IPS-NIHi11 (cell line): ENCODE measurements at places on chromosomes 7 and 10.

- no peak for DNase-seq
Measured at GRCh38 chr10:113169853-113170460, 219.9 kb downstream of the TCF7L2 start.

DNA sequence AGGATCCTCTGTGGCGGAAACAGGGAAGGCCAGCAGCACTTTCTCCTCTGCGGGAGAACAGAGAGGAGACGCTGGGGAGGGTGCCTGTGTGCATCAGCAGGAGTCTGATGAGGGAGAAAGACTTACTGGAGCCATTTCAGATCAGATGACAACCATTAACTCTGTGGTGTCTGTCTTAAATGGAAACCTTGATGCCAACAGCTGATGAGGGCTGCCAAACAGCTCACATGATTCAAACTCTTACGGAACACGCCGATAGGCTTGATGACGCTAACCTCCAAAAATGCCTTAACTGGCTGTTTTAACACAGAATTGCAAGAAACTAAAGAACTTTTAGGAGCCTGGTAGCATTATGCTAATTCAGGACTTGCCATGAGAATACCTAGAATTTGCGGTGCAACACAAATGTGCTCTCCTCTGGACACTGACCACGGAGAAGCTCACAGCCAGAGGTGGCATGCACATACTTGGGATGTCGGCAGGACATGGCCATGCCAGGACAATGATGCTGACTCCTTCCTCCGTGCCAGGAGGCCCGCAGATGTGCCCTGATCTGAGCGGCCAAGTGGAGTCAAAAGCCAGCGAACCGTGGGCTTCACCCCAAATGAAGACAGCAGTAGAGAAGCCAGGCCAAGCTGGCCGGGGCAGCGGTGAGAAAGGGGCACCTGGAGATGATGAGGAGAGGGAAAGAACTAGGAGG, 154.9 kb downstream of the ZMYND11 start:
- no peak for DNase-seq

- DNase-seq = no peak
Measured at GRCh38 chr7:15462721-15463389, 99.0 kb downstream of the AGMO start.

DNA sequence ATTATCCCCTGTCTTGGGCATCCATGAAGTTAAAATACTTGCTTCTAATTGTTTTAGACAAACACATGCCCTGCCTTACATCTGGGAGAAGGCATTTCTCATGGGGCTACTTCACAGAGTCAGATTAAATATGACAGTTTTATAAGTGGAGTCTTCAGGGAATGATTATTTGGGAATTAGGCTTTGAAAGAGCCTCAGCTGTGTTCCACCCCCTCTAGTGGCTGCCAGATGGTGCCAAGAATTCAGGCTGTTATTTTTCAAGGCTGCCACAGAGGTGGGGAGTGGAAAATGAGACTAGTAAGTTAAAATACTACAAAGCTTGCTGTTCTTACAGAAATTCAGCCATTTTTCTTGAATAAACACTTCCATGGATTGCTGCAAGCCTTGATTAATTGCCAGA, 45.8 kb upstream of the DNAH11 start:
- DNase-seq = no peak

GRCh38 chr7:142771353-142771723, 568 bp downstream of the PRSS2 start:
- DNase-seq = no peak

DNA sequence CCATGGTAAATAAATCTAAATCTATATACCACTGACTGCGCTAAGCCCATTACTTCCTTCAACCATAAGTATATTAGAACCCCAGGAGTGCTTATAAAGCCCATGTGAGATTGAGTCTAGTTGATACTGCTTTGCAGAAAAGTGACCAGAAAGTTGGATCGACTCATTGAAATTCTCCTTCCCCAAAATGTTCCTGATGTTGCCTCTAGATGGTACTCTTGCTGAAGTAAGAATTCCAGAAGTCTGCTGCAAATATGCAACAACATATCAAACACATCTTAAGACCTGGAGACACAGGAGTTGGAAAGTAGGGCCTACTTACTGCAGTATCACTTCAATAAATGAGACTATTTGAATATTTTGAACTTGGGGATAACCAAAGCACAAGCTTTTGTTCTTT, 550.8 kb downstream of the IPMK start:
- no peak for DNase-seq

DNA sequence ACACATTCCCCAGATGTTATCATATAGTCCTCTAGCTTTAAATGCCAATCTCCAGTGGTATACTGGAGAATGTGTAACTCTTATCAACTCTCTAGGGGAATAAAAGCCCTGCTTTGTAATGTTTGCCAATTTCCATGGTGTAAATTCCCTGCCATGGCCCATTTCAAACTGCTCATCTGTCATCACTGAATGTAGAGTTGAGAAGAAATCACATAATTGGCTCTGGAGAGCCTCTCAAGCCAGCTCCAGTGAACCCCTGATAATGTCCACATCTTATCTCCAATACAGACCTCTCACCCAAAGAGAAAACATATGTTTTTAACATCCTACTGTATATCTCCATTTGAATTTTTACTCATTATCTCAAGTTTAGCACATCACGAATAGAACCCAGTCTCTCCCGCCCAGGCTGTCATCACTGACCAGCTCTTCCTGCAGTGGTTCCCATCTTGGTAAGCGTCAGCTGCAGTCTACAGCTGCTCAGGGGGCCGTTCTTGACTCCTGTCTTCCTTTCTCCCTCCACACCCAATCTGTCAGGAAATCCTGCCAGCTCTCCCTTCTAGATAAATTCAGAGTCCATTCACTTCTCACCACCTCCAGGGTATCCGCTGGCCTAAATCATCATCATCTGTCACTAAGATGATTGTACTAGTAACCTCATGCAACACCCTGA, 332.4 kb downstream of the FRMD4A start:
- no peak for DNase-seq

- DNase-seq = peak; percentile 64
Measured at GRCh38 chr10:49700997-49701396, 21.5 kb downstream of the C10orf53 start.

- no peak for DNase-seq
Measured at GRCh38 chr7:45955286-45955685, 34.2 kb upstream of the IGFBP3 start.

- peak; percentile 43 for DNase-seq
Measured at GRCh38 chr10:3066317-3067117, 831 bp upstream of the PFKP start.

DNA sequence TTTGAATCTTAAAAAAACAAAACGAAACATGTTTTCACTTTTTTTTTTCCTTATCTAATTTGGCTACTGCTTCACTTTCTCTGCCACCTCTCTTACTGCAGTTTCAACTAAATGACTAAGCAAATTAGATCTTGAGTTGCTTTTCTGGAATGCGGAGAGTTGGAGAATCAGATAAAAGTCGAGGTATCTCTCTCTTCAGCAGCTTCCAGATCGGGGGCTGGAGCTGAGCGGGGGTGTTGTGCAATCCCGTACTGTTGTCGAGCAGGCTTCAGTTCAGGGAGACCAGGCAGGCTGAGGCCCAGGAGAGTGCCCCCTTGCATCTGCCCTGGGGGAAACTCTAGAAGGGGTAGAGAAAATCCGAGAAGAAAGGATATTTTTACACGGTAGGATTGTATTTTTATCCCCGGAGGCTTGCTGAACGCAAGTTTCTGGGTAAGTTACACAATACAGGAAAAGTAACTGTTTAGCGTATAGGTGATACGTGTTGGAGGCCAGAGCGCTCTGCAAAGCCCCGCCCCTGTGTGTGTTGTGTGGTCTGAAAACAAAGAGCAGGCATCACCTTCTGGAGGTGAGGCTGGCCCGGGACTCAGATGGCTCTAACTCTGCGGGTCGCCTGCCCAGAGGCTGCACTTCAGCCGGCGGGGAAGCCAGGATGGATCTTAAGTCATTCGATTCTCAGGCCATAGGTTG, 116.6 kb downstream of the KLF6 start:
- DNase-seq = peak; percentile 77

GRCh38 chr10:24349379-24350001, 140.6 kb downstream of the KIAA1217 start:
- no peak for DNase-seq

DNA sequence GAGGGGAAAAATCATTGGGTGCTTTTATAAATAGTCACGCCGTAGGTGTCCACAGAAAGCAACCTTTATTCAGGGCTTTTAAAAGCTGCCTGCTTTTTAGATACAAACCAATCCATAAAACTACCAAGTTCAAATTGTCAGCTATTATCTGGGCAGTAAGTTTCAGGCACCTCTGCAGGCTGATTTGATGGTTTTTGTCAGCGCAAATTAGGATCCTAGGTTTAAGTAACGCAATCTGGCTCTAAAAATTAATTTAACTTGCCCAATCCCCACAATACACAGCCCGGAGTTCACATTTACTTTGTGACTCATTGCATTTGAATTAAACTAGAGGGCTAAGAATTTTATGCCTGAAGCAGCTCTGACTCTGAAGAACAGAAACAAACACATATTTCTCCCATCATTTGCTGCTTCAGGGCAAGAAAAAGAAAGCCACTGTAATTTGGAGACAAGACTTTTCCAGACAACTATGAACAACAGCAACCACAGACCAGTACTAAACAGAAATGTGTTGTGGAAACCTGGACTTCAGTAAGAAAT, 43.3 kb downstream of the NRP1 start:
- DNase-seq = no peak

DNA sequence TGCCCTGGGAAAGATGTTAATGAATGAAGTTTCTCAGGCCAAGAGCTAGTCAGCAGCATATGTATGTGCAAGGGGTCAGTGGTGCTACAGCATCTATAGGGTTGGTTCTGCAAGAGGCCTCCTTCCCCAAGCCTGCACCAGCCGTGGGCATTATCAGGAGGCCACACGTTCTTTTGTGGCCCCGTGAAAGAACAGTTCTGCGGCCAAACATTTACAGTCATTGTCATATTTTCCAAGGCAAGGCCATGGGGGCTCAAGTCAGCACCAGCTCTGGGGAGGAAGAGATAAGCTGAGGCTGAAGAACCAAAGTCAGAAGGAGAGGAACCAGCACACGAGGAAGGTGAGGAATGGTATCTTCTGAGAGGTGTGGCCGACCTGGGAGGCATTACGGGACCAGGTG, 54.4 kb upstream of the TMEM72 start:
- DNase-seq = no peak

DNA sequence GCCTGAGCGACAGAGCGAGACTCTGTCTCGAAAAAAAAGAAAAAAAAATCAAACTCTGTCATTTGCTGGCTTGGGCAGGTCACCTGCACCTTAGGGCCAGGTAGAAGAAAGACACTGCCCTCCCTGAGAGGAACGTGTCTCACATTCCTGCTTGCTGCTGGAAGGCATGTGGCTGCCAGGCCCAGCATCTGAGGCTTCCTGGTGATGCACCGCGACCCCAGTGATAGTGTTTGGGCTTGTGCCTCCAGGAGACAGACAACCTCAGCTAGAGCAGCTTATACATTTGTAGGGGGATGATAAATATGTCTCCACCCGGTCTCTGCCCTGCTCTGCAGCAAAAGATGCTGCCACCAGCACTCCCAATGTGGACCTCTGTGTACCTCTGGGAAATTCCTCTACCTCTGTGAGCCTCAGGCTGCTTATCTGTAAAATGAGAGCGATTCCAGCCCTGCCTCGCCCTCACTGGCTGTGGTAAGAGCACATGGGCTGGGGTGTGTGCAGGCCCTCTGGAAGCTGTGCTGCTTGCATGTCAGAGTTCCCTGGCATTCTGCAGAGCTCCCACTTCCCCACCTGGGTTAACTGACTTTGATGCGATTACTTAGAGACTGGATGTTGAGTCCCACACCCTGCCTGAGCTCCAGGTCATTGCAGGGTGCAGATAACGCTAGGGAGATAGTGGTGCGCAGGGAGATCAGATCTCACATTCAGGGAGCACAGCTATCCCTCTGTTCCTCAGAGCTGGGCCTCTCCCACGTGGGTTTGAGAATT, 19.9 kb downstream of the SLC29A3 start:
- DNase-seq = no peak

DNA sequence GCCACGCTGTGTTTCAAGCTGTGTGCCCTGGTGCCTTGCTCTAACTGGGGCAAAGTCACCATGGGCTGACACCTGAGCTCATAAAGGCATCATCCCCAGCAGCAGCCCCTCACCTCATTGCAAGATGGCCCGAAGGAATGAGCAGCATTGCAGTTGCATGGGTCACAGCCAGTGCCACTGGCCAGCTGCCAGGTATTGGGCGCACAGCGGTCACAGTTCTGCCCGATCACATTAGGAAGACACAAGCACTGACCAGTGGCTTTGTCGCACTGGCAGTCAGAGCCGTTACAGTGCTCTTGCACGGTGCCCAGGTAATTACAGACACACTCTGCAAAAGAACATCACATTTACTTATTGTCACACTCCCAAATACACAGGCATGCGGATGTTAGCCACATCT, 51.1 kb downstream of the LAMB1 start:
- no peak for DNase-seq

GRCh38 chr7:52547308-52547910, 488.0 kb upstream of the POM121L12 start:
- no peak for DNase-seq

DNA sequence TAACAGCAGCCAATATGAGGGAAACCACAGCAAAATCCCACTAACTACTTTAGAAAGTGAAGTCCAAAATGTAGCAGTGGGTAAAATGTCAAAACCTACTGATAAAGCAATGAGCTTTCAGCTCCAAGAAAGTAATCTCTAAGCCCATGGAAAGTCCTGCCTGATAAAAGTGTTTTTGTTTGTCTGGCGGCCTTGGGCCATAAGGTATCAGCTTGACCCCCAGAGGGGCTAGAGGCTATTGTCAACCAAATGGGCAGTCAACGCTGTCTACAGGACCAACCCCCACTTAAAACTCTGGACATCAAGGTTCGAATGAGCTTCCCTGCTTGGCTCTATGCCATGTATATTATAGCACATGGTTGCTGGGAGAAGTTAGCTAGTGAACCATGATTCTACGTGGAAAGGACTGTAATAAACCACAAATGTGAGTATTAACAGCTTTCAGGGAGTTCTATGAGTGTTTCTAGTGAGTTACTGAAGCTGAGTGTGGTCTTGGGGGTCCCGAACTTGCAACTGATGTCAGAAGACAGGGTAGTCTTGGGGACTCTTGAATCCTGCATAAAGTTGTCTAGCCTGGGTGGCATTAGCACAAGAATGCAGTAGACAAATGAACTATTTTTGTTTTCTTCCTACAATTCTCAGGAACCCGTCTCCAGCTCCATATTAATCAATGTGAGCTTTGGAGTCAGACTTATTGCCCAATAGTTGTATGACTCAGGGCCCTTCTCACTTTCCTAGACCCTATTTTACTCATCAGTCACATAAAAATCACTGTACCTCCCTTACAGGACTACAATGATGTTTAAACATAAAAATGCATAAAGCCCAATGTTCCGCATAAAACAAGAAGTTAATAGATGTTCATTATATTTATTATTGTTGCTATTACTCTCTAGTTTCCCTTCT, 164.9 kb downstream of the DGKI start:
- DNase-seq = no peak

GRCh38 chr7:150685219-150686029, at the start of gene GIMAP2:
Gene GIMAP2 (plus strand): TSS chr7:150685706. CDS start chr7:150687060, 1,354 bp downstream.
- DNase-seq = no peak
